ENCODE measurements at places on chromosomes 16 and 17.

DNA sequence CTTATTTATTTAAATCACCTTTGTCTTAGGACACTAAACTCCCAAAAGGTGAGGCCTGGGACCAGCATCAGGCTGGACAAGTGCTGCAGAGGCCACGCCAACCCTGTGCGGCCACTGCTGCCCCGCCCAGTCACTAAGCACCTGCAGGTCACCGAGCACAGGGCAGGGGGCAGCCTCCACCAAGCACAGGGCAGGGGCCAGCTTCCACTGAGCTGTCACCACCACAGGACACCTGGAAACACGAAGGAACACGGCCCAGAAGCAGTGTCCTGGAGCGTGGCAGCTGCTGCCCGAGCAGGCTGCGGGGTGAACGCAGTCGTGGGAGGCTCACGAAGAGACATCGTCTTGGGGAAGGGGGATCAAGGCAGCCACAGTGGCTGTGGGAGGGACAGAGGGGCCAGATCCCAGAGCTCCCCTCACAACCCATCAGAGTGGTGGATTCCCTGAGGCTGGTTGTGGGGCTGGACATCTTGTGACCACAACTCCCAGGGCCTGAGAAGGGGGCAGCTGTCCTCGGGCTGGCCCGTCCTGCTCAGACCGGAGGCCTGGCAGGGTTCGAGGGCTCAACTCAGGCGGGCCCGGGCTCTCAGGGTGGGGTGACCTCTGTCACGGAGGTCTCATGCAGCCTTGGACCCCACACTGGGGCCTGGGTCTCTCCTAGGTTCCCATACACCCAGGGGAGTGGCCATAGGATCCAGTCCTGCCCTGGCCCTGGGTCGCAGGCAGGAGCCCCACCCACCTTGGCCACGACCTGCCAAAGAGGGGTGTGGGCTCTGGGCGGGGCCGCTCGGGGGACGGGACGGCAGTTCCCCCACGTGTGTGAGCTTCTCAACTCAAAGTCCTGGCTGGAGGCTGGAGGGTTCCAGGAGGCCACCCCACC, 18.7 kb downstream of the RAB40B start:
- H3K27me3 ChIP-seq: no peaks in the 10 kb centered on the region
- peaks cover 4% of the 10 kb centered on the region for H3K4me1 ChIP-seq
- H3K36me3 ChIP-seq: peaks cover 4% of the 10 kb centered on the region
- no peak overlapping the region for H3K27ac ChIP-seq
- no peak for DNase-seq

GRCh38 chr16:58413359-58413758, 21.1 kb downstream of the GINS3 start:
- H3K27me3 ChIP-seq: peaks cover 1% of the 10 kb centered on the region
- peaks cover 15% of the 10 kb centered on the region for H3K4me1 ChIP-seq
- H3K36me3 ChIP-seq: no peaks in the 10 kb centered on the region
- no peak overlapping the region for H3K4me3 ChIP-seq

DNA sequence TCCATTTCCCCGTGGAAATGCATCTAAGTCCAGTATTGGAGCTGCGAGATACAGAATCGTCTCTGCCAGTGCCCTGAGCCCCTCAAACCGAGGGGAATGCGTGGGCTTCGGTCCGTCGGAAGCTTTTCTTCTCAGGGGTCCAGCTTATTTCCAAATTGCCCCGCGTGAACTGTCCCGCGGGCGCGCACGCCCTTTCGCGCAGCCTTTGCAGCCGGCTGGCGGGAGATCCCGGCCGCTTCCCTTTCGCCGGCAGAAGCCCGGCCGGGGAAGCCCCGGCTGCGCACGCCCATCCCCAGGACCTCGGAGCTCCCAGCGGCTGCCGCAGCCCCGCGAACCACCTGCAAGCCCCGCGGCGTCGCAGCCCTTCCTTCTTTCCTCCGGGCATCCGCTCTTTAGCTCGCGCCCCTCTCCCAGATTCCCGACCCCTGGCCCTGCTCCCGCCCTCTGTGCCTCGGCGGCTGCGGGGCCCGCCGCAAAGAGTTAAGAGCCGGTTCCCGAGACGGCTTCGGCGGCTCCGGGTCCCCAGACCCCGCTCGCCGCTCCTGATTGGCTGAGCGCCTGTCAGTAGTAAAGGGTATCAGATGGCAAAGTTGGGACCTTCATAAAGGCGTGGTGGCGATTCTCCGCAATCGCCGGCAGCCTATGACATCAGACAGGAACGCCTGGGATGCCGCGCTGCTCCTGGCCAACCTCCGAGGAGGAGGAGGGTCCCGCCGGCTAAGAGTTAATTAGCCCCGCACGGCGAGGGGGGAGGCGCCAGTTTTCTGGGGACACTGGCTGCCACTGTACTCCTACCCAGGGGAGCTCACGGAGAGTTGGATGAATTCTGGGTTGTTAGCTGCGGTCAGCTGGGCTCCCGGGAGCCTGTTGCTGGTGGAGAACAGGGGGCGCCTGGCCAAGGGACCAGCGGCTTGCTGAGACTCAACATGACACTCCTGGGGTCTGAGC, at the start of gene MYOCD:
MYOCD (plus strand) TSS at position 628 of the 948 bp plus-strand sequence; CDS start at position 927, 299 bp downstream.
- peak within 1 kb of the TSS; percentile 87 for H3K4me3 ChIP-seq
- DNase-seq: peak; percentile 75
- H3K36me3 ChIP-seq: no peaks in the 10 kb centered on the region
- H3K27me3 ChIP-seq: peaks cover 77% of the 10 kb centered on the region
- H3K4me1 ChIP-seq: peaks cover 11% of the 10 kb centered on the region
- no peak within 1 kb of the TSS for H3K27ac ChIP-seq

GRCh38 chr17:32277284-32277683, 11.7 kb downstream of the RHBDL3 start:
- H3K36me3 ChIP-seq: no peaks in the 10 kb centered on the region
- no peak for DNase-seq
- H3K27me3 ChIP-seq: peaks cover 10% of the 10 kb centered on the region
- H3K4me1 ChIP-seq: peaks cover 15% of the 10 kb centered on the region

All from type B pancreatic cell (in vitro differentiated cells).